Right cardiac atrium (tissue), 5 donors: ENCODE measurements at places on chromosomes 16 and 17.

GRCh38 chr16:11481987-11482386 lies 104.7 kb downstream of the LITAF start:
- no peak for DNase-seq

DNA sequence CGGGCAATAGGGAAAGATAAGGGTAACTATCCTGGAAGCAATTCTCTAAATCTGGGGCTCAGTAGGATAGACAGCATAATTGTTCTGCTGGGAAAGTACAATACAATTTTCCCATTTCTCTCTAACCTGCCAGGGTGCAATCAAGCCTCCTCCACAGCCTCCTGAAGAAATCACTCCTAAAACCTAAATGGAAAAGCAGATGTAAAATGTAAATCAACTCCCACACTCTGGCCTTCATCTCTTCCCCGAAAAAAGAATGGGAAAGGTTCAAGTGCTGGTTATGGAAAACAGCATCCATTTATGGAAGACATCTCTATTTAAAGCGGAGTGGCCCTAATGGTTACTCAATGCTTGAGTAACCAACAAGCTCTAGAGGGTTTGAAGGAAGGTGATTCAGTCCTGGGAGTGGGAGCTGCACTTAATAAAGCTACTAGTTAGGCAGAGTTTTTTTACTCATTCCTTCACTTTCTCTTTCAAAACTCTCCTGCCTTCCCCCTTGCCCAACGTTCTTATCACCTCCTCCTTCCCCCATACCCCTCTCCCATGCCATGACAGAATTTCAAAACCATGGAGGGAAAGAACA lies 5.1 kb downstream of the MMD start:
- no peak for DNase-seq

DNA sequence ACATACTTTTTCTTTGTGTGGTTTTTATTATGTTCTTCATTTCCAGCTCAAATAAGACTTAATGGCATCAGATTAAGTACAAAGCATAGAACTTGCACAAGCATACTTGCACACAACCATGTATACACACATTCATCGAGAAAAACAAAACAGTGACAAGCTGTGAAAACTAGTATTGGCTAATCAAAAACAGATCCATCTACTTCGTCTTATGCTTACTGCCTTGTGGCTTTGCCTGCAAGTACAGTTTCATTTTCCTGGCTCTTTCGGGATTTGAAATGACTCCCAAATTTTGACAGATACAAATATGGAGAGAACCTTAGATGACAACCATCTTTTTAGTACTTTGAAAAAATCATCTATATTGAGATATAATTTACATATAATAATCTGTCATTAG lies 338.3 kb downstream of the BCAS3 start:
- no peak for DNase-seq

GRCh38 chr16:67672739-67673662 lies 6.4 kb downstream of the C16orf86 start:
- peak; percentile 84 for DNase-seq

GRCh38 chr17:18228176-18228682 lies 2.8 kb downstream of the LLGL1 start:
- no peak for DNase-seq

GRCh38 chr17:29155227-29155965 lies 24.8 kb downstream of the MYO18A start:
- DNase-seq: peak; percentile 78

DNA sequence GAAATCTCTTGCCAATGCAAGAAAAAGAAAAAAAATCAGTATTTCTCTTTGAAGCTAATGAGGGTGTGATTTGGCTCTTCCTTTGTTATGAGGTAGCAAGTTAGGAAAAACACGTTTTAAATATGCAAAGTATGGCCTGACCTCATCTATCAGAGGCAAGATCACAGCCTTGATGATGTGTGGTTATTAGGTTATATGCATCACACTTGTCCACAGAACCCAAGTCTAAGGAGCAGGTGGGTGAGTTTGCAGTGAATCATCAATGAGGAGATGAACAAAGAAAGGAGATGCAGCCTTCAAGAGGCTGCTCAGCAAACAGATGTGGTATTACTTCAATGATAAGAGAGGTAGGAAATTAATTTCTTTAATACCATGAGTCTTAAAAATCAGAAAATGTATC lies 594.8 kb upstream of the CDH5 start:
- DNase-seq: no peak

GRCh38 chr16:24821129-24821528 lies 24.6 kb upstream of the SLC5A11 start:
- no peak for DNase-seq

GRCh38 chr17:2695961-2696760 lies 15.4 kb downstream of the CLUH start:
- no peak for DNase-seq

GRCh38 chr16:57470711-57471110 lies 8.2 kb downstream of the POLR2C start:
- DNase-seq: peak; percentile 90
